AG09319 (cell line): ENCODE measurements at places on chromosomes 11 and 22.

DNA sequence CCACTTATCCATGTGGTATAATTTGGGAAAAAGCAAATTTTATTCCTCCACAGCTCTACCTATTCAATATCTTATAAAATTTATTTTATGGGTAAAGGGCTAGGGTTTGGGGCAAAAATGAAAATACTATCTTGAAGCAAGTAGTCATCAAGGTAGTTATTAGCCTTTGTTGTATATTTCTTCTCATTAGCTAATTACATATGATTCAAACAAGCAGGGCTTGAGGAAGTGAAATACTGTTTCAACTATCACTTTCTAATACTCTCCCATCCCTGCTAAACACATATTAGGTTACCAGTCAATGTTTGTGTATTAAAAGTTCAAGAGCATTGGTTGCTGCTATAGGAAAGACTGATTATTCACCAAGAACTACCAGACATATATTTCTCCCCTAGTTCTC is 517.3 kb downstream of the METTL15 start:
- no peak for DNase-seq

- DNase-seq: no peak
Observed at GRCh38 chr11:12160231-12160630, 49.8 kb downstream of the MICAL2 start.

DNA sequence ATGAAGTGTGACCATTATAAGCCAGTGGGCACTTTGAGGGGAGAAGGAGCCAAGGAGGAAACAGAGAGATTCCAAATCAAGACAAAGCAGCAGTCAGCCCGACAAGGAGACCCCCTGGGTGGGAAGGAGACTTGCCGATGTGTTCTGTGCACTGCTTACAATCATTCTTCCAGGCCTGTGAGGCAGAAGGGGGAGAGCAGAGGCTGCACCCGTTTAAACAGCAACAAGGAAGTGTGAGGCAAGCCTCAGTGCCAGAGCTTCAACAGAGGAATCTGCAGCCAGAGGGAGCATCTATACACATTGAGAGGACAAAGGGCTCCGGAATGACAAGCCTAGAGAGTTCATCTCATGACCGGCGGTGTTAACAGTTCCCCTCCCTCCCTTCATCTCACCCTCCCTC is 121.1 kb downstream of the NXPE2 start:
- DNase-seq: no peak

- no peak for DNase-seq
Observed at GRCh38 chr11:70040869-70041501, 37.1 kb upstream of the ANO1 start.

- DNase-seq: no peak
Observed at GRCh38 chr11:94519478-94520084, 7.3 kb downstream of the C11orf97 start.

GRCh38 chr11:1109918-1110705 is 35.4 kb downstream of the MUC2 start:
- no peak for DNase-seq

DNA sequence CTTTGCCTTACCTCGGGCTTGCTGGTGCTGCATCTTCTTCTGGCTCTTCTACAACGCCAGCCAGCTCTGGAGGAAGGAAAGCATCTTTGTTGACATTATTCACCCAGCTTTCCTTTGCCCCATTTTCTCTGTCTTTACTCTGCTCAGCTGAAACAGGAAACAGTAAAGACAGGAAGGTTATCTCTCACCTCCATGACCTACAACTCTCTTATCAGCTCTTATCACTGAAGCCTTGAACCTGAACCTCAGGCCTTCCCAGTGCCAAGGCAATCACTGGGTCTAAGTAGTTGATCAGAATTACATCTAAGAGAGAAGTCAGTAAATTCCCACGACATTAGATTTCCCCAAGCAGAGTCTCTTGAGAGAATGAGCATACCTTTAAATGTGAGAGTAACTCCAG is 59.6 kb upstream of the CCDC89 start:
- DNase-seq: no peak

DNA sequence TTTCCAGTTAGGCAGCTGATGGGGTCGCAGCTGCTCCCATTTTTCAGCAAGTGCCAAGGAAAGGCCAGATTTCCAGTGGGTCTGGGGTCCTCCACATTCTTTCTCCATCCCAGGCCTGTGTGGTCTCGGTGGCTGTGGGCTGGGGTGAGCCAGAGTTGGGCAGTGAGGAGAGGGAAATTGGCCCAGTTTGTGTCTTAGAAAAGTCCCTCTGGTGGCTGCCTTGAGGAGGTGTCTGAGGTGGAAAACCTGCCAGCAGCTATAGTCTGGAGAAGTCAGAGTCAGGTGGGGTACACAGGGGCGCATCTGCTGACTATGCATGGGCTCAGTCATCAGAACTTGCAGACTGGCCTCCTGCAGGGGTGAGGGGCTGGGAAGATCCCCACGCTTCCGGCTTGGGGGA is 30.5 kb downstream of the MRGPRD start:
- no peak for DNase-seq

GRCh38 chr11:98725471-98725870 is 295.3 kb upstream of the CNTN5 start:
- no peak for DNase-seq

GRCh38 chr11:119315131-119316015 is 1.6 kb downstream of the MCAM start:
- no peak for DNase-seq

DNA sequence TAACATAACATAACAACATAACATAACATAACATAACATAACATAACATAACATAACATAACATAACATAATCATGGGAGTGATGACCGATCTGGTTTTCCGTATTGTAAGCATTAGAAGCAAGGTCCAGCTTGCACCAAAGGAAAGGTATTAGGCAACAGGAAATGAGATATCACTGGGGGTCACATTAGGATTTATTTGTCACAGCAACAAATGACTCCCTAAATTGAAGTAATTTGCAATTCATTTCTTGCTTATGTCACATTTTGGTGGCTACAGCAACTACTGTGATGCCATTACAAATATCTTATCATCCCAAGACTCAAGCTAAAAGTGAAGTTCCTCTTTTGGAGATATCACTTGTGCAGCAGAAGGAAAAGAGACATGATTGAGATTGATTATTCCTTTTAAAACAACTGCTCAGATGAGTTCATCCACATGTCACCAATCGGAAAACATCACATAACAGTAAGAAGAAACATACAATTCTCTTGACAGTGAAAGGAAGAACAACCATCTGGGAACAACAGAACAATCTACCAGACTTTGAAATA is 1331.1 kb upstream of the RAG2 start:
- no peak for DNase-seq

- no peak for DNase-seq
Observed at GRCh38 chr22:44330744-44331660, 18.3 kb upstream of the SHISAL1 start.

GRCh38 chr22:30507670-30508069 is 2.2 kb upstream of the SEC14L4 start:
- DNase-seq: no peak

DNA sequence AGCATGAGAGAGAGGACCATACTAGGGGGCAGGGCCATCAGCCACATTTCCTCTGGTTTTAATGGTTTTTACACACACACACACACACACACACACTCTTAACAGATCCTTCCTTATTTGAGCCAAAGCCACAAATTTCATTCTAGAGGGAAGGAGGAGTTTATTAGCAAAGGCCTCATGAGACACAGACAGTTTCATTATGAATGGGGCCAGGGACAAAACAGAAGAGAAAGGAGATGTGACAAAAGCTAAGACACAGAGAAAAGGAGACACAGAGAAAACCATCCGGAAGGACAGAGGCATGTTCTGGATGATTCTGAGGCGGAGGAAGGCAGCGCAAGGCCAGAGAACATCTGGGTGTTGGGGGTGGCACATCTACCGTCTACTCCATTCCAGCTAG is 32.2 kb upstream of the ARFGAP3 start:
- no peak for DNase-seq

DNA sequence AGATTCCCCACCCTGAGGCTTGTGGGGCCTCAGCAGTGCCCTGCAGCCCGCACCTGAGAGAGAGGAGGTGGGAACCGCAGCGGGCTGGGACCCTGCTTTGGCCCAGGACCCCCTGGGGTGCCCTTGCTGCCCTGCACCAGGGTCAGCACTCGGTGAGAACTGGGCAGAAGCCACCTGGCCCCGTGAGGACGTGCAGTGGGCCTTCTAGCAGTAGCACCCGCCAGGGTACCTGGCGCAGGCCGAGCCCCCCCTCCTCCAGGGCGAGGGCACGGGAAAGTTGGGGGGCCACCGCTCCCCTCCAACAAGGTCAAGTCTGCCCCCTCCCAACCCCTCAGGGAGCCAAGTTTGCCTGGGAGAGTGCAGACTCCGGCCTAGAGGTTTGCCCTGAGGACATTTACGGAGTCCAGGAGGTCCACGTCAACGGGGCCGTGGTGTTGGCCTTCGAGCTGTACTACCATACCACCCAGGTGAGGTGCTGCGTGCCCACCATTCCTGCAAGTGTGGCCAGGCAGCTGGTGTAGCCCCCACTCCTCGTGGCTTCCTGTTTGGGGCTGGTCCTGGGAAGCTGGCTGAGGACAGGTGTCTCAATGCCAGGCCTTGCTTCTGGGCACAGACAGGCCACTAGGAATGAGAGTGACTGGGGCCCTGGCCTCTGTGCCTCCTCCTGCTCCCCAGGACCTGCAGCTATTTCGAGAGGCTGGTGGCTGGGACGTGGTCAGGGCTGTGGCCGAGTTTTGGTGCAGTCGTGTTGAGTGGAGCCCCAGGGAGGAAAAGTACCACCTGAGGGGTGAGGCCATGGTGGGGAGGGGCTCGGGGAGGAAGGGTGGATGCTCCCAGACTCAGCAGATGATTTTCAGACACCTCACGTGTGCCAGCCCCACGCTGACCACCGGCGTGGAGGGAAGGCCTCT is 3.5 kb downstream of the PGGHG start:
- DNase-seq: no peak
